ENCODE measurements at places on chromosomes 13 and 19.
A peak's percentile ranks its signal among the peaks of the same experiment; 100 is the strongest.

DNA sequence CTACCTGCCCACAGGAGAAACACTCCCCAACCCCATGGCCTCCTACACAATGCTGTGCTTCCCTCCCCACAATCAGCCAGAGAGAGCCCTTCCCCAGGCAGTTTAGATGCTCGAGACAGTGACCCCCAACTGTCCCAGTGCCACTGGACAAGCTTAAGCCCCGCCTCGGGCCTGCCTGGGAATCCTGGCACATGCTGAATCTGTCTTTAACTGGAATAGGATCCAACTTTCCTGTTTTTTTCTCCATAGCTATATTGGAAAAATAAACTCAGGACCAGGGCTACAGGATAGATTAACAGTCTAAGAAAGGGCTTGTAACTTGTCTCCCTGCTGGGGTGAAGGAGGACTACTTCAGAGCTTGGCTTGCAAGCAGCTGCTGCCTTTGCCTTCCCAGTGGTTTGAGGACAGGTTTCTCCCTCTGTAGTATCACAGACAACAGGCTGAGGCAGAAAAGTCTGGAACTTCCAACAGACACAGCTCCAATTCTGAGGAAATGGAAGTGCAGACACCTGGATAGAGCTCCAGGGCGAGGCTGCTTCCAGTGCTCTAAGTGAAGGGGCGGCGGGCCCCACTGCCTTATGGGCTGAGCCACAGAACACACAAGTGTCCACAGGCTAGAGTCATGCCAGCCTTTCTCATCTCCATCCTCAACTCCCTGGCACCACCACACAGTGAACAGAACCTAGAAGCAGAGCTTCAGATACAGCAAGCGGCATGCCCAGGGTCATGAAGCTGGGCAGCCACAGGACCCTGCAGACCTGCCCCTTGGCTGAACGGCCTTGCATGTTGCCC is 228.3 kb downstream of the TUBA3C start:
- DNase-seq, result no peak

DNA sequence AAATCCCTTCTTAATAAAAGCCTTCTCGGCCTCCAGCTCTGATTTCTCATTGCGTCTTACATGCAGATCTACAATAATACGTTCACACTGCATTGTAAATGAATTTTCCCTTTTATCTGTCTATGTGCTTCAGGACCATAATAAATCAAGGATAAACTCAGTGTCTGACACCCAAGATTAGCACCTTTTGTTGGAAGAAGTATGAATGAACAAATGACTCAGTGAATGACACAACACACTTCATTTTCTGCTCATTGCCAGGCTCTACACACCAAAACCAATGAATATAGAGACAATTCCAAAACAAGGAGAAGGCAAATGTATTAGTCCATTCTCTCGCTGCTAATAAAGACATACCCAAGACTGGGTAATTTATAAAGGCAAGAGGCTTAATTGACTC is 1224.4 kb downstream of the EFNB2 start:
- DNase-seq, result no peak

- DNase-seq, result no peak
Observed at GRCh38 chr19:54312011-54312410, 955 bp downstream of the LILRA5 start.

DNA sequence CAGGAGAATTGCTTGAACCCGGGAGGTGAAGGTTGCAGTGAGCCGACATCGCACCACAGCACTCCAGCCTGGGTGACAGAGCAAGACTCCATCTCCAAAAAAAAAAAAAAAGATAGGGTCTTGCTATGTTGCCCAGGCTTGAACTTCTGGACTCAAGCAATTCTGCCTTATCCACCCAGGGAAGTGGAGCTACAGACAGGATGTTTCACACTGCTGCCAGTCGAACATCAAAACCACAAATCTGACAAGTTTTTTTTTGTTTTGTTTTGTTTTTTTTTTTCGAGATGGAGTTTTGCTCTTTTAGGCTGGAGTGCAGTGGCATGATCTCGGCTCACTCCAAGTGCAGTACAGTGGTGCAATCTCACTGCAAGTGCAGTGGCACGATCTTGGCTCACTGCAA is 10.8 kb downstream of the XPO4 start:
- peak; percentile 28 for DNase-seq

DNA sequence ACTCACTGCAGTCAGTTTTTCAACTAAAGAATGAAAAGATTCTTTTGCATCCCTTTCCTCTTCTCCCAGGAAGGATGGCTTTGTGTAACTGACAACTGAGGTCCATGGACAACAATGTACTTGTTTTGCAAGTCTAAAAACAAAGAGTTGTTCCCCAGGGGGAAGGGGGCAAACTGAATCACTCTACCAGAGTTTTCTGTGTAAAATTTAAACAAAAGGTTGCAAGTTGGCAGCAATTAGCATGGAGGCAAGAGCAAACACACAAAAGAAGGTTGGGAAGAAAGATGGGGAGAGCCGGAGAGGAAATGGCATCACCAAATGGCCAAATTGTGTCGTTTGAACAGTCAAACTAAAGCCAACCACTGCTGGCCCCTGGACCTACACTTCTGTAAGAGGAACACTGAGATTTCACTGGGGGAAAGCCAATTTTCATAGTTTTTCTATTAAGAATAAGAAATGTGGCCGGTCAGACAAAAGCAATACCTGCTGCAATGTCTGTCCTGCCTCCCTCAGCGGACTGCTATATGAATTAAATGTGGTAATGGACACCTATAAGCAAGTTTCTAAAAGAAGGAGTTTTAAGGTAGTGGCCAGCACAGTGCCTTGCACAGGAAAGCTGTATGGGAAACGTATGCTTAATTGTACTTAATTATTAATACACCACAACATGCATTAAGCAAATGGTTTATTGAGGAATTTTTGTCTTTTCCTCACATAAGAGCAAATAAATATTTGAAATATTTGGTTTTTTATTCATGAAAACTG is 16.1 kb upstream of the SACS start:
- DNase-seq, result no peak

DNA sequence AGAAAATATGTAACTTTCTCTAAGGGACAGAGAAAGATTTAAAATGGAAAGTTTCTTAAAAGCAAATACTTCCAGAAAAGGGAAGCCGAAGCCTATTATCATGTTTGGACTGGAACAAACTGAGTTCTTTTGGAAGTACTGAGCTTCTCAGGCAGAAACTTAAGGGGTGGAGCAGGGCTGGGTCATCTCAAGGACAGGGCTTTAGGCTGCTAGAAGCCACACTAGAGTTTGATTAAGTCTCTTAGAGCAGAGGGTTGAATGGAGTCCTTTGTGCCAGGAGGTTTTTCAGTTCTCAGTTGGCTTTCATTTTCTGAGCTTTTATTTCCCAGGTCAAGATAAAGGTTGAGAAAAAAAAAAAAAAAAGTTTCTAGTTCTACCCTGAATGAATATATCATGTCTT is 432.7 kb downstream of the SLITRK5 start:
- no peak for DNase-seq

DNA sequence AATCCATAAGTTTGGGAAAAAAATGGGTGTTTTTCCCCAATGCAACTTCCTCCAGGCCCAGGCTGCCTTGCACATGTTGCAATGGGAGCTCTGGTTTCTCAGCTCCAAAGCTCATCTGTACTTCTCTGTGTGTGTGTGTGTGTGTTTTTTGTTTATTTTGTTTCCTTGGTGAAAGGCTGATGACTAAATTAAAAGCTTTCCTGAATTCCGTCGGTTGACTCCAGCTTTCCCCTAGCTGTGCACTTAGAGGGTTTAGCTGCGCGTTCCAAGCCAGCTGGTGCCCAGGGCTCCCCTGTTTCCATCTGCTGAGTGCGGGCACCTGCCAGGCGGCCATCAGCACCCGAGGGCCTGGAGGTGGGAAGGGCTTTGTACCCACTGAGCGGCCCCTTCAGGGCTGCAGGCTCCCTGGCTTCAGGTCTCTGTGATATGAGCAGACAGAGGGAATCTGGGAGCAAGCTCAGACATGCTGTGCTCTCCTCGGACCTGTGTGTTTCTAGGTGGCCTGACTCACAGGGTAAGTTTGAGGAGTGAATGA is 129.1 kb upstream of the SOX1 start:
- no peak for DNase-seq

- no peak for DNase-seq
Observed at GRCh38 chr13:74203576-74203975, 69.4 kb upstream of the KLF12 start.

GRCh38 chr13:104967836-104968630 is 1567.4 kb downstream of the EFNB2 start:
- no peak for DNase-seq

- no peak for DNase-seq
Observed at GRCh38 chr13:93227280-93227877, 772 bp downstream of the GPC6 start.

- peak; percentile 65 for DNase-seq
Observed at GRCh38 chr19:54481326-54481930, 8.3 kb upstream of the CDC42EP5 start.

- DNase-seq, result no peak
Observed at GRCh38 chr13:98927951-98928927, 49.6 kb downstream of the DOCK9 start.

DNA sequence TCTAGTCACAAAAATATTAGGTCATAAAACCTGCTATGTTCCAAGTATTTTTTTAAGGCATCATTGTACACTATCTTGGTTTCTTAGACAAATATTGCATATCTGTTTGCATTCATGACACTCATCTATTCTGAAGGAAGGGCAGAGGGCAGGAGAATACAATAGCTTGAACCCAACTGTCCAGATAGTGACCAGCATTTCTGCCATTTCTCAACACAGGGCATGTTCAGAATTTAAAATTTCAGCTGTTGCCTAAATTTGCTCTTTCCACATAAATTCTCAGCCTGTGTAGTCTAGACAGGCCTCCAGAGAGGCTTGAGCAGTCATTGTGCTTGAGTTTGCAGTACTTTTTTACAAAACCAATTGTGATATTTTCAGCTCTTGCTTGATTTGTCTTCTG is 119.5 kb downstream of the ZAR1L start:
- no peak for DNase-seq

DNA sequence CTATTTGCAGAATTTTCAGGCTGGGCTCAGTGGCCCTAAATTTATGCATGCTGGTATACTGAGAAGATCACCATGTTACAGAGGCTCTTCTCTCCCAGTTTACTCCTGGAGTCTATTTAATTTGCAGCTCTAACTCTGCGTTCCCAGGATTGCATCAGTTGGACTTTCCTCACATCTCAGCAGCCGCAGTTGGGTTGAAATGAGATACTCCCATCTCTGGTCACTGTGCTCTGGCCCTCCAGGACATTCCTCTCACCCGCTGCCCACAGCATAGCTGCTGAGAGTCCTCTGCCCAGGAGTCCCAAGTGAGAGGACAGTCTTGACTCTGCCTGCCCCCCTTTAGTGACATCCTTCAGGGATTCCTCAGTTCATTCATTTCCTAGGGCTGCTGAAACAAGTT is 150.9 kb downstream of the LACC1 start:
- no peak for DNase-seq

- DNase-seq, result peak; percentile 36
Observed at GRCh38 chr13:21849323-21849722, 178.4 kb downstream of the FGF9 start.

GRCh38 chr13:76992548-76993001 is 694 bp downstream of the CLN5 start:
- no peak for DNase-seq

DNA sequence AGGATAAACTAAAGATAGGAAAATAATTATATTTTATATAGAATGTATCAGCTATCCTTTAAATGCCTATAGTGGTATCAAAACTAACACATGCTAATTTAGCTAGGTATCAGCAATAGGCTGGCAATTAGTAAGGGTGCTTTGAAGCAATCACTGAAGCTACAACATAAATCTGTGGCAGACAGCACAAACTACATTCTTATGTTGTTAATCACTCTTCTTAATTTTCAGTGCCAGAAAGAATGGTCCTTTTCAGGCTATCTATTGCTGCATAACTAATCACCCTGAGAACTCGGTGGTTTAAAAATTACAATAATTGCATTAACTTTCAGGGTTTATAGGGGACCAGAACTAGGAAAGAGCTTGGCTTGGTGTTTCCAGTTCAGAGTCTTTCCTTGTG is 963.1 kb downstream of the EFNB2 start:
- no peak for DNase-seq

- DNase-seq, result no peak
Observed at GRCh38 chr13:112734696-112735547, 45.1 kb downstream of the ATP11A start.

GRCh38 chr13:38821770-38822551 is 135.1 kb downstream of the FREM2 start:
- DNase-seq, result no peak

GRCh38 chr13:40640845-40641458 is 25.5 kb downstream of the FOXO1 start:
- peak; percentile 42 for DNase-seq

All from common myeloid progenitor, CD34-positive (primary cell).